ENCODE measurements at places on chromosomes 13 and 19. TPM values are rescaled to one million over a fixed set of nuclear protein-coding genes. Genes with fewer than 3 reads are reported as not detected.

DNA sequence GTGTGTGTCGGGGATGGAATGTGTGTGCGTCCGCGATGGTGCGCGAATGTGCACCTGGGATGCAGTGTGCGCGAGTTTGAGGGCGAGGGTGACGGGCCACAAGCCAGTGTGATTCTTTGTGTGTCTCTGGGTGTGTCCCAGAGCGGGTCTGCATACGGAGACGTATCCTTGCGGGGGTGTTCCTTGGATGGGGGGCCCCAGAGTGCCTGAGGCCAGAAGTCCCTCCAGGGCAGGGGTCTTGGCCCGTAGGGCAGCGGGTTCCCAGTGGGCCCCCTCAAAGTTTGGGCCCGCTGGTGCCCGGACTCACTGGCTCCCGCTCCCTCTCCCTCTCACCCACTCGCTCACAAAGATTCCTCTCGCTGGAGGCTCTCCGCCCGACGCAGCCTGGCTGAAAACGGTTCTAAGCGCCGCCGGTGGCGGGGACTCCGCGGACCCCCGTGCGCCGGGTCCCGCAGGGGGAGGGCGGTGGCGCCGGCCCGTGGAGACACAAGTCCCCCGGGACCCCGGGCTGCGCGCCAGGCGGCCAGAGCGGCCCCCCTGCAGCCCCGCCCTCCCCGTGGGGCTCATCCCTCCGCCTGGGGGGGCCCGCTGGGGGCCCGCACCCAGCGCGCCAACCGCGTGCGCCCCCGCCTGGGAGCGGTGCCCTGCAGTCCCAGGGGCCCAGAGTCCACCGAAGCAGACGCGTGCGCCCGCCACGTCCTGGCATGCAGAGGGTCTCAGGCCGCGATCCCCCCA lies 886 bp downstream of the CRLF1 start:
- no peak overlapping the region for H3K27ac ChIP-seq
- H3K36me3 ChIP-seq = no peaks in the 10 kb centered on the region
- peaks cover 61% of the 10 kb centered on the region for H3K27me3 ChIP-seq
- H3K4me3 ChIP-seq = no peak overlapping the region

GRCh38 chr13:111906306-111906705 lies 160.6 kb upstream of the SOX1 start:
- DNase-seq = no peak
- H3K4me3 ChIP-seq = no peak overlapping the region
- H3K4me1 ChIP-seq = no peaks in the 10 kb centered on the region
- H3K27me3 ChIP-seq = no peaks in the 10 kb centered on the region
- no peak overlapping the region for H3K27ac ChIP-seq

The ZNF221 gene
- total RNA-seq = 3.2 TPM

DNA sequence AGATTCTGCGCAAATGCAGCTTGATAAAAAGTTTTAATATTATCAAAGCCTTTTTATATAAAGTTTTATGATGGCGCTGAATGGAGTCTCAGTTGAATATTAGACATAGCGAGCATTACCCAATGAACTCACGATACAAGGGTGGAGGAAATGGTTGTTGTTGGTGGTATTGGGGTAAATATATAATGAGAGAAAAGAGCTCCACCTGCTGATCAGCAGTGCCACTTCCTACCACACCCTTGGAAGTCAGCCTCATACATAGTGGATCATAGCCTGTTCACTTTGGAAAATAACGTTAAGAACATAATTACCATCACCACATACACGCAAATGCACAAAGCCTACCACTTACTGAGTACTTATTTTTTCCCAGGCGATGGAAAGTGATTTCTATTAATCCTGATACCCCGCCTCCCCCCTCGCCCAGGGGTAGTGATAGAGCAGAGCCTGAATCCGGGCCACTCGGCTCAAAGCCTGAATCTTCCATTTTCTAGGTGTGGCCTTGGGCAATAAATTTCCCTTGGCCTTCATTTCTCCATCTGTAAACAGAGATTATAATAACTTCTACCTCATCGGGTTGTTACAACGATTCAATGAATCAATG lies 358.3 kb downstream of the KLF5 start:
- no peak overlapping the region for H3K27ac ChIP-seq
- H3K36me3 ChIP-seq = no peaks in the 10 kb centered on the region
- DNase-seq = no peak

The ANKRD24 gene
- total RNA-seq = 1.4 TPM

The PABPC3 gene
- 0.83 TPM for total RNA-seq

The ZNF829 gene
- 1.1 TPM for total RNA-seq

The KLK12 gene
- total RNA-seq = 1.4 TPM

DNA sequence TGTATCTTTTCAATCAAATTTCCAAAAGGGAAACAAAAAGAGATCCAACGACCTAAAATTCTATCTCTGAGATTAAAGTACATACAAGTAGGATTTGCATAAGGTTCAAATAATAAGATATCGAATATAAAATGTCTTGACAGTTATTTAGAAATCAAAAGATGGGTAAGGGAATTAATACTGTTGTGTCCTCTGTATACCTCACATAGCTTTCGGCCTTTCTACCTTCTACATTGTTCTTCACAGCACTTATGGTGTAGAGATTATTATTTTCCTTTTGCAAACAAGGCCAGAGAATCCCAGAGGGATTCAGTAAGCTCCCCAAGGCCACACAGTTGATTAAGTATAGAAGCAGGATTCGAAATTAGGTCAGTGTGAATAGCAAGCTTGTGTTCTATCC lies 403.6 kb downstream of the SPRY2 start:
- H3K27ac ChIP-seq = no peak overlapping the region
- no peak for DNase-seq
- no peaks in the 10 kb centered on the region for H3K36me3 ChIP-seq
- H3K4me1 ChIP-seq = no peaks in the 10 kb centered on the region
- no peak overlapping the region for H3K4me3 ChIP-seq
- no peaks in the 10 kb centered on the region for H3K27me3 ChIP-seq

DNA sequence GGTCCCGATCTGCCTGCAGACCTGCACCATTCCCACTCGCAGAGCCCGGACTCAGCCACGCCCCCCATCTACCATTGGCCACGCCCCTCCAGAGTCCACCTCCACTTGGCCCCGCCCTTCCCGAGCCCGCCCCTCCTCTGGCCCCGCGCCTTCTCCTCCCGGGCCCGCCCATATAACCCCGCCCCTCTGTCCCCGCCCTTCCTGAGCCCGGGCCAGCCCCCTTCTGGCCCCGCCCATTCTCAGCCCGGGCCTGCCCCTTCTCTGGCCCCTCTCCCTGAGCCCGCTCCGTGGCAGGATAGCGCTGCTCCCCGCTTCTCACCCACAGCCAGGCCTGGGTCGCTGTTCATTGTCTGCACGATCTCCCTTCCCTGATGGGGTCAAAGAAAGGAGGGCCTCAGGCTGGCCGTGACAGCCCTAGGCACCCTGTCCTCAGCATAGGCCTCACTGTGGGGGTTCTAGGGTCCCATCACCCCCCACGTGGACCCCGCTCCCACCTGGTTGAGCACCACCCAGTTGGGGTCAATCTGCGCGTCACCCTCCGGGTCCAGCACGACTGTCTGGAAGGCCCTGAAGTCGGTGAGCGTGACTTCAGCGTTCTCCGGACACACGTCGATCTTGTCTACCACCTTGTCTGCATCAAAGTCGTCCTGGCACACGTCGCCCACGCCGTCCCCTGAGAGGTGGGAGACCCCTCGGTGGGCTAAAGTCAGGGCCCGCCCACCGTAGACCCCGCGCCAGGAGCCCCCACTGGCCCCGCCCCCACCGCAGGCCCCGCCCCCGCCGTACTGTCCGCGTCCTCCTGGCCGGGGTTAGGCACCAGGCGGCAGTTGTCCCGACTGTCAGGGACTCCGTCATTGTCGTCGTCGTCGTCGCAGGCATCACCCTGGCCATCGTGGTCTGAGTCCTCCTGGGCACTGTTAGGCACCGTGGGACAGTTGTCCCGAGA lies 5.7 kb downstream of the COMP start:
- H3K27ac ChIP-seq = no peak overlapping the region
- no peaks in the 10 kb centered on the region for H3K27me3 ChIP-seq
- peaks cover 34% of the 10 kb centered on the region for H3K4me1 ChIP-seq
- H3K36me3 ChIP-seq = no peaks in the 10 kb centered on the region
- DNase-seq = peak; percentile 55

DNA sequence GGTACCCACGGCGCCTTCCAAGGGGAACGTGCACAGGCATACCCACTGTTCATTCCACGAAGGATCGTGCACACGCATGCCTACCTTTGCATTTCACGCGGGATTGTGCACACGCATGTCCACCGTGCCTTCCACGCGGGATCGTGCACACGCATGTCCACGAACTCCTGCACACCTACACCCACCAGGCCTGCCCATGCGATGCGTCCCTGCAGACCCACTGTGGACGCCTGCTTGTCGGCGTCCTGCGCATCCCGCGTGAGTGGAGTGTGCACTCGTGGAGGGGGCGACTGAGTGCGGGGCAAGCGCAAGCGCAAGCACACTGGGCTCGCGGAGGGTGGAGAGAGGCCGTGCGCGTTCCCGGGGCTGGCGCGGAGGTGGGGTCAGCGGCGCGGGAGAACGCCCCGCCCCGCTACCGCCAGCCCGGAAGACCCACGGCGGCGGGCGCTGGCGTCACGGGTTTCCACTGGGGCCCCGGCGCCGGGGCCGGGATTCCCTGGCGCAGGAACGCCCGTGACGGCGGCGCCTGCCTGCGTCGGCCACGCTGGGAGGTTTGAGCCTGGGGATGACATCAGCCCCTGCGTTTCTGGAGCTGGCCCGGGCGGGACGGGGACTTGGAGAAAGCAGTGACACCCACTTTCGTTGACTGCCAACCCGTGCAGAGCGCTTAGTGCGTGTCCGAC lies 18.7 kb downstream of the GADD45B start:
- no peaks in the 10 kb centered on the region for H3K27me3 ChIP-seq
- peak overlapping the region; percentile 43 for H3K4me3 ChIP-seq
- peak overlapping the region; percentile 56 for H3K27ac ChIP-seq

DNA sequence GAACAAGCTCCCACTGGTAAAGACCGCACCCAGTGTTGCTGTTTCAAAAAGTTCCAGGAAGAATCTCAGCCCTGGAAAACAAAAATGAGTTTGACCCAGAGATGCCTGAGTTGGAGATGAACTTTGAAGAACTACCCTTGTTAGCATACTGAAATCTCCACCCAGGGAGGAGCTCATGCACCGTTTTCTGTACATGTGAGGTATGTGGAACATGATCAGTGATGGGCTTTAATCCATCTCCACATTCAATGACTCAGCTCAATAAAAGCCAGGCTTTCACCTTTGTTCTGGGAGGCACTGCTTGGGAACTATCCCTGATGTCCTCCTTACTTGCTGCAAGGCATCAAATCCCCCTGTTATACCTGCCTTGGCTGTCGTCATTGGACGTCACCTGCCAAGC lies 279.9 kb downstream of the UQCRFS1 start:
- H3K4me1 ChIP-seq = no peaks in the 10 kb centered on the region
- no peaks in the 10 kb centered on the region for H3K36me3 ChIP-seq
- no peak for DNase-seq
- no peaks in the 10 kb centered on the region for H3K27me3 ChIP-seq
- H3K4me3 ChIP-seq = no peak overlapping the region

- H3K4me3 ChIP-seq = no peak overlapping the region
- no peaks in the 10 kb centered on the region for H3K36me3 ChIP-seq
- H3K27ac ChIP-seq = no peak overlapping the region
- H3K27me3 ChIP-seq = no peaks in the 10 kb centered on the region
Measured at GRCh38 chr13:25291691-25292090, 4.4 kb upstream of the MTMR6 start.

The NFIX gene
- total RNA-seq = 56.9 TPM

GRCh38 chr13:113802090-113802531 lies 43.1 kb downstream of the TMEM255B start:
- H3K4me3 ChIP-seq = no peak overlapping the region
- no peaks in the 10 kb centered on the region for H3K36me3 ChIP-seq
- no peak for DNase-seq
- no peaks in the 10 kb centered on the region for H3K27me3 ChIP-seq
- no peaks in the 10 kb centered on the region for H3K4me1 ChIP-seq

The SYT3 gene
- 1.2 TPM for total RNA-seq

DNA sequence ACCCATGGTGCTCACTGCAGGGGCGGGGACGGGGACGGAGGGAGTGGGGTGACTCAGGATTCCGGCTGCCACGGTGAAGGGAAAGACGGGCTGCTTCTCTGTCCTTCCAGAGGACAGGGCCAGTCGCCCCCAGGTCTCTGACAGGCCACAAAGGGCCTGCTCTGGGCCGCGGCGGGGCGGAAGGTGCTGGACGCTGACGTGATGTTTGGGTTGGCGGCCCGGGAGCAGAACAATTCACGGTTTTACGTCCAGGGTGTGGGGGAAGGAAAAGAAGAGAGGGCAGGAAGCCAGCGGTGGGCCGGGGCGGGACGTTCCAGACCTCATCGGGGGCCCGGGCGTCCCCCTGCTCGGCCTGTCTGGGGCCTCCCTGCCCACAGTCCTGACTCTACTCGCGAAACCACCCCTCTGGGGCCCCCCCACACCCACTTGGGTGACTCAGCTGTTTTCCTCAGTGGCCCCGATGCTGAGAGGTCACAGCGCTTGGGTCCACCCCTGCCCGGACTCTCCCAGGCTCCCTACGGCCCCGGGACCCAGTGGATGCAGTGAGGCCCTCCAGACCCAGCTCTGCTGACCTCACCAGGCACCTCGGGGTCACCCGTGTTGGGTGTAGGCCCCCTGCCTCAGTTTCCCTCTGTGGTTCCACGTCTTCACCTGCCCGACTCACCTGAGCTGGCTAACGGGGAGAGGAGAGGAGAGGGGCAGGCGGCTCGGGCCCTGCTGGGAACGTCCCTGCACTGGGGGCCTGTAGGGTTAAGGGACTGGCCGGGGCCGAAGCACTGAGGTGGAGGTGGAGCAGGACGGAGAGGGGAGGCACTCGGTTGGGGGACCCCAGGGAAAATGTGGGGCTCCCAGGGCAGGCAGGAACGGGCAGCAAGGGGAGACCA lies 29.2 kb downstream of the PIP5K1C start:
- no peaks in the 10 kb centered on the region for H3K27me3 ChIP-seq
- peak overlapping the region; percentile 30 for H3K4me3 ChIP-seq
- peak overlapping the region; percentile 92 for H3K27ac ChIP-seq
- H3K4me1 ChIP-seq = peaks cover 56% of the 10 kb centered on the region
- H3K36me3 ChIP-seq = no peaks in the 10 kb centered on the region

DNA sequence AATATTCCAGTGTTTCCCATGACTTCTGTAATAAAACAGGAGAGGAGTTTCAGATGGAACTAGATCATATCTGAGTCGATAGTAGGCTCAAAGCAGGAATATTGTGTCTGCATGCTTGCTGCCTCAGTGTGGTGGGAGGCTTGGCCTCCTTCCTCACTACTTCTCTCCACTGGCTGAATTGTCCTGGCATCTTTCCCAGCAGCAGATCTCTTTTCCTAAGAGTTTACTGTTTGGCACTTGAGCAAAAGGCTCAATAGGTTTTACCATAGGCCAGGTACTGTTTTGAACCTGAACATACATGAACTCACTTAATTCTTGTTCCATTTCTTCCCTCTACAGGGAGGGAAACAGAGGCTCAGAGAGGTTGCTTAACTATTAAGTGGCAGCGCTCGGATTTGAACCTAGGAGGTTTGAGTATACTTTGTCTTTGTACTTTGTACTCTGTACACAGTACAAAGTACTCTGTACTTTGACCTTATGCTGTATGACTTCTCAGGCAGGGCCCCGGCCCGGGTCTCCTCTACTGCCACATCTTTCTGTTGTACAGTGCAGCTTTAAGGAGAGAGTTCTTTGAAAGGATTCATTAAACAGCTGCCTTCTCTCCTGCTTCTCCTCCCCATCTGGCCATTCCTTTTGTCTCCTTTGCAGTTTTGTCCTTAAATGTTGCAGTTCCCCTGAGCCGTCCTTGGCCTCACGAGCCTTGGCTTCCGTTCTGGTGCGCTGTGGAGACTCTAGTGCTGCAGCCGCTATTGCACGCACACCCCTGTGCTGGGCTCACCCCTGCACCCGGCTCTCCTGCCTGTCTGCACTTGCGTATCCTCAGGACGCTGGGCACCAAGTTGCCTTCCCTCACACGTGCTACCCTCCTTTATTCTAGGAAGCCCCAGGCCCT lies 8.1 kb downstream of the B3GLCT start:
- H3K4me1 ChIP-seq = no peaks in the 10 kb centered on the region
- H3K36me3 ChIP-seq = no peaks in the 10 kb centered on the region
- no peak overlapping the region for H3K27ac ChIP-seq
- DNase-seq = no peak
- no peak overlapping the region for H3K4me3 ChIP-seq
- no peaks in the 10 kb centered on the region for H3K27me3 ChIP-seq
